Motor neuron (in vitro differentiated cells): ENCODE measurements at places on chromosomes 1 and 21. TPM values are rescaled to one million over a fixed set of nuclear protein-coding genes. Genes with fewer than 3 reads are reported as not detected.

MPL gene
- 0.08 and 0.23 TPM in 2 replicates for total RNA-seq

MROH9 gene
- total RNA-seq, result 0.29 TPM in 1 of 2 replicates, not detected in the other

S1PR1 gene
- 6.9 and 12.2 TPM in 2 replicates for total RNA-seq

C1orf53 gene
- total RNA-seq, result 16.9 and 20.0 TPM in 2 replicates

PLA2G2C gene
- 0.69 TPM in 1 of 2 replicates, not detected in the other for total RNA-seq

KCNA3 gene
- total RNA-seq, result 0.10 and 0.16 TPM in 2 replicates

KHDRBS1 gene
- 107 and 125 TPM in 2 replicates for total RNA-seq

CD5L gene
- 0.24 and 0.28 TPM in 2 replicates for total RNA-seq

FAM72B gene
- 2.7 and 3.2 TPM in 2 replicates for total RNA-seq

DRAM2 gene
- total RNA-seq, result 44.7 and 44.8 TPM in 2 replicates

KCND3 gene
- 6.3 and 8.8 TPM in 2 replicates for total RNA-seq

RAB25 gene
- total RNA-seq, result 0.50 and 1.9 TPM in 2 replicates

GPR25 gene
- not detected in 2 replicates for total RNA-seq

KRTAP10-2 gene
- total RNA-seq, result 1.3 TPM in 1 of 2 replicates, not detected in the other

NEGR1 gene
- total RNA-seq, result 5.2 and 7.3 TPM in 2 replicates

DNA sequence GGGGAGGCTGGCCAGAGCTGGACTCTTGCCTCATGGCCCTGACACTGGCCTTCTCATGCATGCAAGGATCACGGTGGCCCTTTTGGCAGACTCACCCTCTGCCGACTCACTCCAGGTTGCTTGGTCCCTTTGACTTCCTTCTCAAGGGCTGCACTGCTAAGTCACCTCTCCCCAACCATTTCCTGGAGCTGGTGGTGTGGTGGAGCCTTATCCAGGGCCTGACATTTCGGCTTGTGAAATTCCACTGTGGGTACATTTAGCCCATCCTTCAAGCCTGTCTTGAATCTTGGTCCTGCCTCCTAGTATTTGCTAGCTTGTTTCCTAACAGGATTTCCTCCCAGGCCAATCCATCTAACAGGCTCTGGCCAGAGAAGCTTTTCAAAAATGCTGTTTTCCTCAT is 52.6 kb upstream of the JUN start:
- ATAC-seq, result no peak

DNA sequence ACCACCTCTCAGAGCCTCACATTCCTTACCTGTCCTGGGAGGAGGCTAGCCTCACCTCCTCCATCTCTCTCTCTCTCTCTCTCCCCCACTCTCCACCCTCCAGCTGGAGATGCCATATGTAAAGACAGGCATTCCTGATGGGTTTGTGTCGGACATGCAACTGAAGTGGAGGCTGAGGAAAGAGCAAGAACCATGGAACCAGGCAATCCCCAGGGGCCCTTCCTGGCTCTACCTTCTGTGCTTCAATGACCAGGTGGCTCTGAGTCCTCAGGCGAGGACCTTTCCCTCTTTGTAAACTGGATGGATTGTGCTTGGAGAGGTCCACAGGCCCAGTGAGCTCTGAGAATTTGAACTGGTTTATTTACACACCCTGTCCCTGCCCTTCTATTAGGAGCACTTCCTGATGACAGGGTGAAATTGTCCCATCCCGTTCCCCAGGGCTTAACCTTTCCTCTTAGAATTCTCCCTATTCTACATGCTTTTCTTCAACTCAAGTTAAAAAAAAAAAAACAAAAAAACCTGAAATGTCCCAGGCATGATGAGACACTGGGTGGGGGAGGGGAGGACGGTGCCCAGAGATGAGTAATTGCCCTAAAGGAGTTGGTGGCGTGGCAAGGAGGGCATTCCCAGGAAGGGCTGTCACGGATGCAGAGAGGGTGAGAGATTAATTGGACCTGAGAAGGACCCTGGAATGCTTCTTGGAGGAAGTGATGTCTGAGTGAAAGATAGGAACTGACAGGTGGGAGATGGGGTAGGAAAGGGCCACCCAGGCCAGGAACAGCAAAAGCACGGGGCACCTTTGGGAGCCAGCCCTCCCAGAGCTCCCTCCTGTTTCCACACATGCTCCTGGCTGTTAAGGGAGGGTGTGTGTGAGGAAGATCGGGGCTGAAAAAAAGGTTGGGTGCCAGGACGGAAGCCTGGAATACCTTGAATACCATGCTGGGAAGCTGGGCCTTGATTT is 50.2 kb upstream of the WASF2 start:
- no peak for ATAC-seq

DNA sequence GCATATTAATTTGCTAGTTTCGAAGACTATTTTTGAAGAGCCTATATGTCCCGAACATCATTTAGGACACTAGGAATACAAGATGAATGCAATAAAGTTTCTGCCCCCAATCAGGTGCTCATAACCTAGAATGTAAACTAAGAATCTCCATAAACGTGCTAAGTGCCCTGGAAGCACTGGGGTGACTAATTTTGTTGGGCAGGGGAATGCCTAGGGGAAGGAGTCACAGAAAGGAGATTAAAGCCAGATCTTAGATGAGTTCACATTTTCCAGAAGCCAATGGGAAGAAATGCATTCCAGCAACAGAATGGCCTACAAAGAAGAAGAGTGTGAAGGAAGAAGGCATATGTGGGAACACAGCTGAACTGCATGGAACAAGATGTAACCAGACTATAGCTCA is 19.5 kb downstream of the SCYL3 start:
- ATAC-seq, result peak; percentile 48

GRCh38 chr1:205285381-205286101 is 36.0 kb downstream of the NUAK2 start:
- no peak for ATAC-seq

GRCh38 chr1:28296401-28297261 is 32.2 kb upstream of the MED18 start:
- peak; percentile 96 for ATAC-seq

DNA sequence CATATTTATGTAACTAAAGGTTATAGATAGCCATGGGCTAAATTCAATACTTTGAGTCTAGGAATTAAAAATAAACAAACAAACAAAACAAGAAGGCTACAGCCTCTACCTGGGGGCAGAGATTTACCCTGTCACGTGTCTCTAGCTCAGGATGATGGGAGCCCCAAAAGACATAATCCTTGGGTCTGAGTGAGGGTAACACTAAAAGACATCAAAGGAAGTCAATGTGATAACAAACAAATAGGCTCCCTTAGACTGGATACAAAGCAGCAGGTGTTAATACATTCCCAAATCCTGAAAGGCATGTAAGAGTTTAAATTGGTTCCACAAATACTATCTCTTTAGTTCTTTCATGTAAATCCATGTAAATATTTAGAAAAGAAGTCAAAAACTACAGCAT is 10.7 kb downstream of the MYSM1 start:
- no peak for ATAC-seq

GRCh38 chr1:204376919-204377799 is 17.4 kb upstream of the PLEKHA6 start:
- ATAC-seq, result no peak

DNA sequence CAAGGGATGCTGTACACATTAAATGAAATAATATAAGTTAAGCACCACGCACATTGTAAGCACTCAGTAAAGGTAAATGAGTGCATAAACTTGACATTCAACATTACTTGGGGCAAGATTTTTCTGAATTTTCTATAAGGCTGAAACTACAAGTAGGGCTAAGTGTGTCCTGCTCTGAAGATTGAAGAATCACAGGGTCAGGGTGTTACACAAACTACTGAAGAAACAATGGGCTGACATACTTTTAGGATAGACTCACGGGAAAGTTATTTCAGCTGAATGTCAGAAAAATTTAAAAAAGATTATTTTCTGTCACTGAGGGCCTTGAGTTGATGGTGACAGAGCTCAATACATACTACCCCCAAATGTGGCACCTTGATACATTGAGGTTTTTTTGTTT is 644.2 kb upstream of the PLXNA2 start:
- no peak for ATAC-seq

GRCh38 chr1:164787834-164788231 is 228.8 kb downstream of the PBX1 start:
- ATAC-seq, result no peak

DNA sequence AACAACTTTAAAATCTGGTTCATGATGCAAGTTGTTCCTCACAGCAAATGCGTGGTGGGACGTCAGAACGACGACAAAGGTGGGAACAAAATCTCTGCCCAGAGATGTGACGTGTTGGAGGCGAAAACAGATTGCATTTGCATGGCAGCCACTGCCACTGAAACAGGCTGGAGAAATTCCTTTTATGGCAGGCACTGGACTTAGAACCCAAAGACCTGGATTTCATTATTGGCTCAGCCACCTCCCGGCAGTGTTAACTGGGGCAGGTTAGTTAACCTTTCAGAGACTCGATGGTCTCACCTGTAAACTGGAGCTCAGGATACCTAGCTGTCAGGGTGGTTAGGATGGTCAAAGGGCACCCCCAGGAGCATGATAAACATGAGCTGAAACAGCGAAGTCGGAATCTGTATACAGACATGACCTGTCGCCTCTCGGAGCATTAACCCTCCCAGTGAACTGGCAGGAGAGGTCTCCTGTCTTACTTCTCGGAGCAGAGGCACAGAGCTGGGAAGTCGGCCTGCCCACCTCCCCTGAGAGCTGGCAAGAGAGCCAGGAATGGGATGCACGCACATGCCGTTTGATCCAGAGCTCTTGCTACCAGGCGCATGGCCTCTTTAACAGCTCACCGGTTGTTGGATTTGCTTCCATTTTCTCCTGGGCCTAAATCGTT is 59.2 kb upstream of the TARBP1 start:
- no peak for ATAC-seq

DNA sequence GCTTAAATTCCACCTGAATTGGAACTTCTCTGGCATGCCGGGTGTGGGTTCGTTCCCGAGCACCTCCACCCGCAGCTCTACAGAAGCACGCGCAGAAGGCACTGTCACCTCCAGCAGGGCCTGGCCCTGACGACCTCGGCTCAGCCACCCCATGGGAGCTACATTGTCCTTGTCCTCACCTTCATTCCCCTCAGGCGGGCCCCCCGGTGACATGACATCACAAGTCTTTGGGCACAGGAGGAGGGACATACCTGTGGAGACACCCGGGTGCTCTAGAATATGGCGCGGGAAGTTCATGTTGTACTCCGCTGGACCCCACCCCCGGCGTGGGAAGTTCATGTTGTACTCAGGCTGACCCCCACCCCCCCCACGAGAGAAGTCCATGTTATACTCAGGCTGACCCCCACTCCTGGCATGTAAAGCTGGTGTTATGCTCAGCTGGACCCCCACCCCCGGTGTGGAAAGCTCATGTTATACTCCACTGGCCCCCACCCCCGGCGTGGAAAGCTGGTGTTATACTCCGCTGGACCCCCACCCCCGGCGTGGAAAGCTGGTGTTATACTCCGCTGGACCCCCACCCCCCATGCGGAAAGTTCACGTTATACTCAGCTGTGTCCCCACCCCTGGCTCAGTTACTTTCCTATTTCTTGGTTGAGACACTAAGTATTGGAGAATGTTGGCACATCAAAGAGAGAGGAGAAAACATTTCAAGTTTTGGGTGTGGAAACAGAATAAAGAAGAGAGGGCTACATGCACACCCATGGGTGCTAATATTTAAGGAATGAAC is 37.6 kb downstream of the UMODL1 start:
- no peak for ATAC-seq

GRCh38 chr1:10789803-10790702 is 6.4 kb downstream of the CASZ1 start:
- no peak for ATAC-seq

- ATAC-seq, result no peak
These were observed 253.9 kb upstream of the TMEM51 start for GRCh38 chr1:14899686-14900085.

DNA sequence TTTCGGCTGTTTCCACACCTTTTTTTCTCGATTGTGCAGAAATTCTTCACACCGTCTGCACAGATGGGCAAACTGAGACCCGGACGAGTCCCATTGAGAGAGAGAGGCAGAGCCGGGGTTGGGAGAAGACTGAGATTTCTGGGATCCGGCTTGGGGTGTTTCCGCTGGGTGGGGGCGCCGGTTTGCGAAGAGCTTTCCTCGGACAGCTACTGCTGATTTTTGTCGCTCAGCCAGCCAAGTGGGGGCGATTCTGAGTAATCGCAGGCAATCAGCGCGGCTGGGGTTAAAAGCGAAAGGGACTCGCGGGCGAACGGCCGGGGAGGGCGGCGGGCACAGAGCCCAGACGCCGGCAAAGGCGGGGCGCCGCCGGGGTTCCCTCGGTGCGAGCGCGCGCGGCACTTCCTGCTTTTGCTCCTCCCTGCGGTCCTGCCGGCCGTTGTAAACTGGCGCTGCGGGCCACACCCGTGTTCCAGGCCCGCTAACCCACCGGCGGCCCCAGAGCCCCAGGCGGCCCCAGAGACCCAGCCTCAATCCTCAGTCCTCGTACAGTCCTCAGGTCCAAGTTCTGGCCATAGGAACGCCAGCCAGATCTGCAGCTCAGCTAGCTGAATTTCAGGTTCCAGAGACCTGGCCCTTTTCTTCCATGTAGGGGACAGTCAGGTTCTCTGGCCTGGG is 32.4 kb upstream of the JUN start:
- ATAC-seq, result peak; percentile 85

GRCh38 chr1:183633676-183634343 is 1.8 kb downstream of the ARPC5 start:
- ATAC-seq, result no peak

GRCh38 chr1:210541680-210542358 is 213.1 kb downstream of the HHAT start:
- no peak for ATAC-seq

DNA sequence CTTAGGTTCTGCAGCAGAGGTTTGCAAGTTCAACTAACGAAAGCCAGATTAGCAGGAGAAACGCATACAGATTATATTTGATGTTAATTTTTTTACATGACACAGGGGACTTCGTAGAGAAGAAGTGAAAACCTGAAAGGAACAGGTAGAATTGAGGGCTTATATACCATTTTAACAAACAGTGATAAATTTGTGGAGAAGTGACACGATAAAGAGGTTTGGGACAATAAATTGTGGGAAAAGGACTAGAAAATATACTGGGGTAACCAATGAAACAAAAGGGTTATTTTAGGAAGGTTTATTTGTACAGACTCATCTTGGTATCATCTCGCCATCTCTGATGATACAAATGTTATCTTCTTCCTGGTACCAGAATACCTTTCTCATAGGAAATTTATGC is 452.9 kb downstream of the SETD4 start:
- no peak for ATAC-seq

GRCh38 chr1:201641524-201642253 is 102.8 kb downstream of the NAV1 start:
- no peak for ATAC-seq

DNA sequence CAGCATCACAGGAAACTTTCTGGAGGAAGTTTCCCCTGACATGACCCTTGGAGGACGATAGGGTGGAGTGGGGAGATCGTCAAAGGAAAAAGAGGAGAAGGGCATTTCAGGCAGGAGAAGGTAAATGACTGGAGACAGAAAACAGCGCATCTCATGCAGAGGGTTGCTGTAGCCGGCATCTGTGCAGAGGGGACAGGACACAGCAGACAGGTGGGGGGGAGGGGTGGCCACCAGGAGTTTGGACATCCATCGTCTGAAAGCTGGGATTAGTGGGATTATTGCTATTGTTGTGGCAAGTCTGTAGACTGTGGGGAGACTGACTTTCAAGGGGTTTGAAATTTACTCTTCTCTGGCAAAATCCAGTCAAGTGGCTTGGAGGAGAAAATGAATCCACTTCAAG is 463.9 kb downstream of the OMA1 start:
- no peak for ATAC-seq
